ENCODE measurements at places on chromosomes 1 and 21. TPM values are rescaled to one million over a fixed set of nuclear protein-coding genes. Genes with fewer than 3 reads are reported as not detected.
A peak's percentile ranks its signal among the peaks of the same experiment; 100 is the strongest.

GRCh38 chr1:25082995-25083394, 149.3 kb downstream of the SYF2 start:
- no peak for DNase-seq
- no peaks in the 10 kb centered on the region for H3K4me1 ChIP-seq
- H3K27me3 ChIP-seq = no peaks in the 10 kb centered on the region
- H3K4me3 ChIP-seq = no peak overlapping the region

DNA sequence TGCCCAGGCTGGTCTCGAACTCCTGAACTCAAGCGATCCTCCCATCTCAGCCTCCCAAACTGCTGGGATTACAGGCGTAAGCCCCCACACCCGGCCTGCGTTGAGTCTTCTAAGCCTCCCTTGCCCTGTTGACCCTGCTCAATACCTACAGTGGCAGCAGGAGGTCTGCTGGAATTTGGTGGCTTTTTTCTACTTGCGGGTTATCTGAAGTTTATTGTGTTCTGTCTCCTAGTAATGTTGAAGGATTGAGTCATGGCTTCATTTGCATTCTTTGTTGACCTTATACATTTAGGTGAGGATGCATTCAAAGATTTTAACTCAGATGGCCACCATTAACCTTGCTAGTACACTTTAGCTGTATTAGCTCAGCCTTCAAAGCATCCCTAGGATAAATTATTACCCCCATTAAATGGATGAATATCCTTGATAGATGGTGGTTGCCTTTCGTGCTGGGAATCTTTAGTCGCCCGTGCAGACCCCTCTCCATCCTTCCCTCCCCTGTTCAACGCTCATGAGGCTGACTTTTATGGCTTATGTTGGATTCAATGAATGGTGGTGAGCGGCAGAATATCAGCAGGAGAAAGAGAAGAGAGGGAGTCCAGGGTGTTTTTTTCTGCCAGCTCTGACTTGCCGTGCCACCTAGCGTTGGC, 9.7 kb upstream of the NPPB start:
- H3K4me1 ChIP-seq = no peaks in the 10 kb centered on the region
- no peak overlapping the region for H3K4me3 ChIP-seq
- H3K27me3 ChIP-seq = peaks cover 61% of the 10 kb centered on the region
- no peak overlapping the region for H3K27ac ChIP-seq
- DNase-seq = no peak

- H3K4me1 ChIP-seq = peaks cover 24% of the 10 kb centered on the region
- H3K36me3 ChIP-seq = no peaks in the 10 kb centered on the region
- DNase-seq = peak; percentile 31
- no peaks in the 10 kb centered on the region for H3K27me3 ChIP-seq
These were observed 18.4 kb downstream of the ERG start for GRCh38 chr21:38479641-38480525.

DNA sequence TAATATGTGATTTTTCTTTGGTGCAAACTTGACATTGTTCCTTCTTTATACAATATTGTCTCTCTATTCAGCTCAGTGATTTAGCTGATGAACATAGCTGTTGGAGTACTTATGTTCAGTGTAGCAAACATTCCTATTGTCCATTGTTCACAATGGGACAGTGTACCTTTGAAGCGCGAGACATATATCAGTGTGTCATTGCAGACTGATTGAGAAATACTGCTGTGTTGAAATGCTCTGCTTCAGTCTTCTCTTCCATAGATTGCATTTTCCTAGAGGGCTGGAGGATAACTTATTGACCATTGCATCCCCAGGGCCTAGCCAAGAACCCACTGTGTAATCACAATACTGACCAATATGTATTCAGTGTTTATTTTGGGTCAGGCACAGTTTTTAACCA, 46.5 kb downstream of the HLX start:
- no peaks in the 10 kb centered on the region for H3K27me3 ChIP-seq
- no peak overlapping the region for H3K4me3 ChIP-seq
- H3K4me1 ChIP-seq = no peaks in the 10 kb centered on the region
- peak; percentile 63 for DNase-seq
- no peak overlapping the region for H3K27ac ChIP-seq

- H3K4me1 ChIP-seq = peaks cover 27% of the 10 kb centered on the region
- DNase-seq = peak; percentile 87
- H3K27me3 ChIP-seq = no peaks in the 10 kb centered on the region
- peak overlapping the region; percentile 61 for H3K27ac ChIP-seq
These were observed 3.5 kb upstream of the COA6 start for GRCh38 chr1:234369784-234370183.

DNA sequence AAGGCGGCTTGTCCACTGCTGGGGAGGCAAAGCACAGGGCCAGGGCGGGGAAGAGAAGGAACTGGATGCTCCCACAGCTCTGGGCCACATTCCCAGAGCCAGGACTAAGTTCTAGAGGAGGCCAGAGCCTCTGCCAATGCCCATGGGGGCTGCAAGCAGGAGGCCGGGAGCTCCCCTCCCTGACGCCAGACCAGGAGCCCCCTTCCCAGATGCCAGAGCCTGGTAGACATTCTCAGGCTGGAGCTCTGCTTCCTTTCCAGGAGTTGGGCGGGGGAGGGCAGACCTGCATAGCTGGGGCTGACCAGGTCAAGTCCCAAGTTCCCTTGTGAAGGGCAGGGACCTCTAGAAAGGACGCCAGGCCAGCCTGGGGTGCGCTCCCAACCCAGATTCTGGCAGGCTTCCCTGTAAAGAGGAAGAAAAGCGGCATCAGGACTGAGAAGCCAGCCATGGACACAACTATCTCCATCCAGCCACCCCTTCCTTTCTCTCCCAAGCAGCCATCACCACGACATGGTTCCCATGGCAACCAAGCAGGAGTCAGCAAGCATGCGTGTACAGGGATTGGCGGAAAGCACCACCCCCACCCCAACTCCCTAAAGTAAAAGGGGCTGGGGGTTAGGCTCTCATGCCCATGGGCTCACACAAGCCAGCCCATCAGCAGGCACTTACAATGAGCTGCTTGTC, 13.4 kb downstream of the KIF21B start:
- H3K4me3 ChIP-seq = no peak overlapping the region
- no peaks in the 10 kb centered on the region for H3K36me3 ChIP-seq
- H3K27ac ChIP-seq = no peak overlapping the region
- H3K27me3 ChIP-seq = no peaks in the 10 kb centered on the region

DNA sequence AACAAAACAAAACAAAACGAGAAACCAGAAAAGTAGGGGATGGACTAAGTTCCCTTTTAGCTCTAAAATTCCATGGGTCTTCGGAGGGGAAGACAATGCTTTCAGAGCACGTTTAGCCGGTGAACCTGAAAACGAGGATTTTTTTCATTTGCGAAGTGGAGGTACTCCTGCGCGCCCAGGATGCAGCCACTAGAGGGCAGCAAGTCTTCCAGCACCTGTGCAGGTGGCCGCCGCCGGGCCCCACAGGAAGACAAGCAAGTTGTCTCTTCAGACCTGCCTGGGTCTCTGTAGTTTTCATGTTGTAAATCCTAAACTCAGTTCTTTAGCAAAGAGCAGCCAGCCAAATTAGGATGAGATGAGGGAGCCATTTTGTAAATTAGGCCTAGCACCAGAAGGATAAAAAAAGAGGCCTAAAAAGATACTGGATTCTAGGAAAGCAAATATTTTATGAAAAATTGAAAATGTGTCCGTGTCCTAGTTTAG, 17.7 kb upstream of the SNX27 start:
- H3K4me3 ChIP-seq = no peak overlapping the region
- no peaks in the 10 kb centered on the region for H3K27me3 ChIP-seq
- H3K27ac ChIP-seq = no peak overlapping the region

- no peak overlapping the region for H3K4me3 ChIP-seq
- H3K27ac ChIP-seq = no peak overlapping the region
- no peaks in the 10 kb centered on the region for H3K27me3 ChIP-seq
- H3K36me3 ChIP-seq = no peaks in the 10 kb centered on the region
- peak; percentile 75 for DNase-seq
- H3K4me1 ChIP-seq = peaks cover 1% of the 10 kb centered on the region
These were observed 113.0 kb upstream of the NR5A2 start for GRCh38 chr1:199914546-199914945.

GRCh38 chr1:201964261-201964660, 9.0 kb downstream of the TIMM17A start:
- peaks cover 14% of the 10 kb centered on the region for H3K4me1 ChIP-seq
- no peak for DNase-seq

DNA sequence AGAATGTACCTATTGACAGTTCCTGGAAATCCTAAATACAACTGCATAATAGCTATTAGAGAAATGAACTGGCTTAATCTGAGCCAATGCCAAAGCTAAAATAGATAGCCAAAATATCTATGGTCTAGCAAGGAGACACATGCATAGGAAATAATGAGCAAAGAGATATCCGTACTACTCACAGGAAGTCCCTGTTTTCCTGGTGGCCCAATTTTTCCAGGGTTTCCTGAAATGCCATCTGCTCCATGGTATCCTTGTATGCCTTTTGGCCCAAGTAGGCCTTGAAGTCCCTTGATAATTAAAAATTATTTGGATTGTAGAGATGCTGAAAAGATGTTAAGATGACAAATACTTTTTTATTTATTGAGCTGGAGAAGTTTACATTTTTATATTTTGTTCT, 108.4 kb upstream of the ZNHIT6 start:
- no peaks in the 10 kb centered on the region for H3K27me3 ChIP-seq
- H3K27ac ChIP-seq = no peak overlapping the region
- no peak for DNase-seq
- no peaks in the 10 kb centered on the region for H3K4me1 ChIP-seq
- no peaks in the 10 kb centered on the region for H3K36me3 ChIP-seq

The L1TD1 gene
- not detected for total RNA-seq

All from MCF 10A (cell line).